ENCODE measurements at places on chromosomes 5 and 9.

DNA sequence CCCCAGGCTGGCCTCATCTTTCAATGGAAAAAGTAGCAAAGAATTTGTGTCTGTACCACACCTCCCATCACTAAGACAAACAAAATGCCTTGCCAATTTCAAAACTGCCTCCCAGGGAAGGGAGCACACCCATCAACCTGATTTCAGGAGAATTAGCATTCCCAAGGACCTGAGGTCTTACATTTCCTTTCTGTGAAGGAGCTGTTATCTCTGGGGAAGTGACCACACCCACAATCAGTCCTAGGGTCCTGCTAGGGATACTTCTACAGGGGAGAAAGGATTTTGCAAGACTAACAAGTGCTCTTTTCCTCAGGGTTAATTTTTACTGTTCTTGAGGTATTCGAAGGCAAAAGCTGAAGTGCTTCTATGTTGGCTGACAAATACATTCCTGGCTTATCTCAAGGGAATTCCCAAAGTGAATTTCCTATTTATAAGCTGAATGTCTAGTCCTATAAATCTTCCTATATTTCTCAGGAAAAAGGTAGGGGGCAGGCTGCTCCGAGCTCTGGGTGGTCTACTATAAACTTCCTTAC is 97.4 kb upstream of the ITGA1 start:
- DNase-seq = no peak

DNA sequence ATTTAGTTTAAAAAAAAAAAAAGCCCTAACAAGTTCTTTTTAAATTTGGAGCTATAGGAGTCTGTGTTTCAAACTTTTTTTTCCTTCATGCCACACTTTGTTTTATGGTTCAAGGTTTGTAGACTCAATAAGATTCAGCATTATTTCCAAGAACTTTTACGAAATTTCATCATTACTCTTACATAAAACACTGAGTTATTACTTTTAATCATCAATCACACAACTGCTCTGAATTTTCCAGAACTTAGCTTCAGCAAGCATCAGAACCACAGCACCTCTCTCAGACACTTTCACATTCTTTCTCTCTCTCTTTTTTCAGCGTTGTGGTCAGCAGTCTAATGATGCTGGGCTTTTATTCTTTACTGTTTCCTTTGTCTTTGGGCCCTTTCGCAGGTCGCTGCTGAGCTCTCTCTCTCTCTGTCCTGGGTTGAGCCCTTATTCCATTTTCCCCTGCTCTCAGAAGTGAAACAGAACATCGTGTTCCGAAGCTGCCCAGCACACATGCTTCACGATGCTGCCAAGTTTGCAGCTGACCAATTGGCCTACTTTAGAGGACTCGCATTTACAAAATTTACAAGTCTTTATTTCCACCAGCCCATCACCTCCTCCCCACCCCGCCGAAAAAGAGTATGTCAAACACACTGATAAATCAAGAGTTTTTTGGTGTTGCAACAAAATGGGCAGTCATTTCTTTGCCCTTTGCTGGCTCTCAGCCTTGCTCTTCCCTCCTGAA is 44.6 kb upstream of the PIK3R1 start:
- no peak for DNase-seq

GRCh38 chr9:136259517-136259813 is 13.9 kb upstream of the QSOX2 start:
- no peak for DNase-seq

DNA sequence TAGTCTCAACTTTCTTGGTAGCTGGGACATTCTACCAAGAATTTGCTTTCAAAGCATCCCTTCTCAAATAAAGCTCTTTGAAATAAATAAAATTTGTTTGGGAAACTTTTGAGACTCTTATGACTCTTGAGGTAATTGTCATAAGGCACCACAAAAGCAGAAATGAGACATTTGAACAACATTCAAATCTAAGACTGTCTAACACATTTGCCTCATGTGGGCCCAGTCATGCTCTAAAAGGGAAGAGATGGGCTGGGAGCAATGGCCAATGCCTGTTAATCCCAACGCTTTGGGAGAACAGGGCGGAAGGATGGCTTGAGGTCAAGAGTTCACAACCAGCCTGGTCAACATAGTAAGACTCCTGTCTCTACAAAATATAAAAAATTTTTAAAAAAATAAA is 26.4 kb downstream of the SLC31A2 start:
- DNase-seq = no peak

- no peak for DNase-seq
Measured at GRCh38 chr9:94802251-94802650, 75.8 kb downstream of the AOPEP start.

GRCh38 chr9:72025906-72026305 is 34.5 kb downstream of the C9orf57 start:
- no peak for DNase-seq

DNA sequence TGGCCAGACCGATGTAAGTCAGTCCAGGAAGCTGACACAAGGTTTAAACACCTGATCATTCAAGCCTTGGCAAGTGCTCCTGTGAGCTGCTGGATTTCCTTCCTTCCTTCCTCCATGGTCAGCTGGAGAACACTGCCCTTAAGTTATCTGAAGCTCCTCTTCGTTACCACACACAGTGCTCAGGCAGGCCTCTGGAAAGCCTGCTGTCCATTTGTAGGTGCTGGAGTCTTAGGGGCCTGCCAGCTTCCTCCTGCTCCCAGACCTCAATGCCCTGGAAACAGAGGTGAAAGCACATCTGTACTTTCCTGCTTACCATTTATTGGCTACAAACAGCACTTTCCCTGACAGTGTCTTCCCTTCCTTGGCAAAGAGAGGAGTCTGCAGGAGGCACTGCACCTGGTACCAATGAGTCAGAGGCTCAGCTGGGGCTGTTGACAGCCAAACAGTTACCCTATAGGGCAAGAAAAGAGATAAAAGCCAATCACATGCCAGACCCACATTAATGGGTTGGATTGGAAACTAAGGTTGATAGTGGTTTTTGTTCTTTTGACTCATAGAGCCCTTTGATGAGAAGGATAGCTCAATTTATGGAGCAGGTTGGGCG is 72.6 kb upstream of the PUM3 start:
- no peak for DNase-seq

- DNase-seq = no peak
Measured at GRCh38 chr5:170393235-170393634, 4.1 kb upstream of the KCNMB1 start.

DNA sequence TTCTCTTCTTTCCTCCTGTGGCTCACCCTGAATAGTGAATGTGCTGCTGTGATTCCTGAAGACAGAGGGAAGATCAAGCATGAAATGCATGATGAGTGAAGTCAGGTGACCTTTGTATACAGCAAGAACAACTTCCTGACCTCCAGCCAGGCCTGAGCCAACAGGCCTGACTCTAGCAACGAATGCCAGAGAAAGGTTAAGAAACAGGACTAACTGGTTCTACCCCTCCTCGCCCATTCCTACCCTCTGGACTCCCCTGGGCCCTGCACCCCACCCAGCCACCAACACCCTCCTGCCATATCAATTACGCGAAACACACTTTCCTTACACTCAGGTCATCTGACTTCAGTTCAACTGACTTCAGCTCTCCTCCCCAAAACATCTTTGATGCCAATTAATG is 4.9 kb downstream of the SUSD1 start:
- no peak for DNase-seq

DNA sequence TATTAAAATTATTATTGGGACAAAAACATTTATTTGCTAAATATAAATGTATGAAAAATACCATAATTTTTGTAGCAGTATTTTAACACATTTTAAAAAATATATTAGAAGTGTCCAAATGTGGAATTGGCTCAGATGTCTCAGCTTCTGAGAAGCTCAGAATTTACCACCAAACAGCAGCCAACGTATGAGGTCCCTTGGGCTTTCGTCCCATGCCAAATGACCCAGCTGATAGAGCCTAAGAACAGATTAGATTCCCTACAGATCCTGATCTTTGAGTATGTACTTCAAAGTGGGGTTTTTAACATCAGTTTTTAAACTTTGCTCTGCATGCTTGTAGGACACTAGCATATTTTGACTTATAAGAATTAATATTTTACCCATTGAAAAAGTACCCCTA is 77.3 kb upstream of the RPS23 start:
- no peak for DNase-seq

- no peak for DNase-seq
Measured at GRCh38 chr9:118533850-118534249, 829.6 kb downstream of the TLR4 start.

DNA sequence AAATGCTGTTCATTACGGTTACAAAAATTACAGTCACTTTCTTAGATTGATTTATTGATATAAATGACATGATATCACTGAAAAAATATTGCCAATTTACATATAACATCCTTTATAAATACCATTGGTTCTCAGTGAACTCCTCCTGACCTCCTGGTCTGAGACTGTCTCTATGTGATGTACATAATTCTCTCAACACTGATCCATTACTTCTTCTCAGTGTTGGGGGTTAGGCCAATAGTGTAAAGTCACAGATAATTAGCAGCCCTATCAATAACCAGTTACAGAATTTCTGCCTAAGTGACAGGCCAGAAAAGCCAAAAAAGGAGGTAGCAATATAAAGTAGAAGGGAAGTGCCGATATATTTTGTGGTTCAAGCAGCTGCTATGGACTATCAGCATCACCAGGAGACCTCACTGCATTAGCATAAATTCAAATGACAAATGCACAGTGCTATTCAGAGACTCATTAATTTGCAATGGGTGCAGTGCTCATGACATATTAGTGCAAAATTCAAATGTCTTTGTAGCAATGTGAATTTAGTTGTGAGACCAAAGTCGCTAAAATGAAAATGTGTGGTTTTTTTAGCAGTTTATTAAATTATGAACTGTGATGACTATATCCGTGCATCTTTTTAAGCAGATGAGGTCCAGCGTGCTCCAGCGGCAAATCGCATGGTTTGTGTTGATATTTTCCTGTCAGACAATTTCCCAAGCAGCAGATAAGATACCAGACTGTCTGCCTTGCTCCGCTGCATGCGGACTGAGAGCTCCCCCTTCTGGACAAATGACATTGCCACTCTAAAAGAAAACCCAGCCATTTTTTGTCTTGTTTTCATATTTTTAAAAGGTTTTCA is 144.6 kb downstream of the CETN3 start:
- DNase-seq = peak; percentile 34

DNA sequence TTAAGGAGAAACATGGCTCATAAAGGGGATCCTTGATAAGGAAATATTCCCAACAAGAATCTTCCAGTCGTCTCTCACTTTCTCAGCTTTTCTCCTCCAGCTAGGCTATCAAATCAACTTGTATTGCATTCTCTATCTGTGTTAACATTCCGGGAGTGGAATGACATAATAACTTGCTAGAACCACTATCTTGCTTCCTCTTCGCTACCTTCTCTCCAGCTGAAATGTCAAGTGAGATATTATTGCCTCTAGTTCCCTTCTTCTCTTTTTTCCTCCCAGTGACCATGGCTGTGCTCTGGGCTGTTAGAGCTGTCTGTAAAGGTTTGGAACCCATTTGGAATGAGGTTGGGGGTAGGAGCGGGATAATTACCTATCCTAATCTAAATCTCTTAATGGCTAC is 1329.5 kb upstream of the WWC1 start:
- DNase-seq = no peak

DNA sequence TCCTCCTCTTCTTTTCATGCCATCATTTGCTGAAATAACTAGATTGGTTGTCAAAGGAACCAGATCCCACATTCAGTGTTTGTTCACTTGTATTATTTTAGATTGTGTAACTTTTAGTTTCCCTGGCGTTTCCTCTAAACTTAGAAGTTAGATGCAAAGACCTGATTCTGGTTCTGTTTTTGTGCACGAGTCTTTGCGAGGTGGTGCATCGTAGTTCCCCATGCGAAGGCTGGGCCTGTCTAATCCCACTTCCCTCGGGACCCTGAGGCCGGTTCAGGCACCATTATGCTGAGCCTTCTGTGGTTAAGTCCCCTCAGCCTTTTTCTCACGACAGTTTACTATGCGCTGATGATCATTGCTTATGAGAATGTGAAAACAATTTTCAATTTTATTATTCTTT is 219.1 kb upstream of the OTULINL start:
- no peak for DNase-seq

DNA sequence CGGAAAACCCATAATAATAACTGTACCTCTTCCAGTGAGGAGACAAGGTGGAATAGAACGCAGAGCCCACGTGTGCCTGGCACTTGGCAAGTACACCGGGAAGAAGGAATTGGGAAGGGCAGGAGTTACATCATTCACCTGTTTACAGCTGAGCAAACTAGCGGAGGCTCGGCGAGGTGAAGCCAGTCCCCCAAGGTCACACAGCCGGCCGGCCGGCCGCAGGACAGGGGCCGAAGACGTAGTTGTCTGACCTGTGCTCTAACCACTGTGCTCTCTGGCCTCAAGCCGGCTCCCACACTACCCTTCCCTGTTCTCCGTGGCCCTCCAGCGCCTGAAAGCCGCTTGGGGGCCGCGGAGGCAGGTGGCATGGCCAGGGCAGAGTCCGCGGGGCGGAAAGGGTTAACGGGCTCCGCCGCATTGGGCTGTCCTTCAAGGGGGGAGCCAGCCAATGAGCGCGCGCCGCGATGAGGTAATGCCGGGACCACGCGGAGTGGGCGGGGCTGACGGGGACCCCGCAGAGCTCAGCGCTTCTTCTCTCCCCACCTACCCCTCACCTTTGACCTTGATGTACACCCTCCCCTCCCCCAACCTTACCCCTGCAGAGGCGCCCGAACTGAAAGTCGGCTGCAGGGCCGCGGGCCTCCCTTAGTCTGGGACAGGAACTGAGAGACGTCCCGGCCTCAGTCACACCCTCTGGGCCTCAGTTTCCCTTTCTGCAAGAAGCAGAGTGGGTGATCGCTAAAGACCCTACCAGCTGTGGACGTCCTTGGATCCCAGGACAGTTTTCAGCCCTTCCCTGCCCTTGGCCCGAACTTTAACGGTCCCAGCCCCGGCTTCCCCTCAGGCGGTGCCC is 125.1 kb downstream of the C9orf50 start:
- peak; percentile 79 for DNase-seq

DNA sequence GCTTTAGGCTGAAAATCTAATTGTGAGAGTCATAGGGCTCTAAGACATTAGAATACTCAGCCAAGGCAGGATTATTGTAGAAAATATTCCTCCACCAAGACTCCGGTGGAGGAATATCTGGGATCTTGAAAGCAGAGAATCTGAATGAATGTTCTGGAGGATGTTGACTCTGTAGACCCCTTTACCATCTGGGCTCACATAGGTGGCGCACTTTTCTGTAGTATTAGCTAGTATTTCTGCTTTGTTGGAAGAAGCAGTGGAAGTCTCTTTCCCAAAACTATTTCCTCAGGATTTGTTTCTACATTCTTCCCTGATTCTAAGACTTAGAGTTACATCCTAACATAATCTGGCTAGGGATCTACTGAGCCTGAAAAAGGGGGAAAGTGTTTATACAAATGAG is 752.4 kb upstream of the SEMA6A start:
- no peak for DNase-seq

GRCh38 chr5:52770287-52770939 is 17.3 kb upstream of the ITGA1 start:
- no peak for DNase-seq

GRCh38 chr5:11048760-11049159 is 287.7 kb upstream of the DAP start:
- no peak for DNase-seq

All from CMK (cell line).